Placental pericyte (primary cell): ENCODE measurements at places on chromosomes 6 and 20. TPM values are rescaled to one million over a fixed set of nuclear protein-coding genes. Genes with fewer than 3 reads are reported as not detected.

Gene SPATS1
- total RNA-seq: 0.14 TPM in 1 of 2 replicates, not detected in the other

Gene CD83
- total RNA-seq: 0.22 and 0.43 TPM in 2 replicates

Gene PERP
- 10.7 and 18.6 TPM in 2 replicates for total RNA-seq

Gene DHX16
- total RNA-seq: 36.5 and 48.4 TPM in 2 replicates

Gene CALHM4
- 0.14 TPM in 1 of 2 replicates, not detected in the other for total RNA-seq

Gene OVOL2
- not detected in 2 replicates for total RNA-seq

Gene BPIFB4
- not detected in 2 replicates for total RNA-seq

Gene CEP250
- total RNA-seq: 20.8 and 21.5 TPM in 2 replicates

Gene ASIP
- not detected in 2 replicates for total RNA-seq

Gene FOXF2
- 3.1 and 4.6 TPM in 2 replicates for total RNA-seq

Gene ETV7
- 0.29 and 0.88 TPM in 2 replicates for total RNA-seq

Gene TXNDC5
- 408 and 700 TPM in 2 replicates for total RNA-seq

Gene COL21A1
- total RNA-seq: 0.14 and 0.88 TPM in 2 replicates

Gene GPSM3
- total RNA-seq: 5.5 and 10.9 TPM in 2 replicates

Gene TSBP1
- total RNA-seq: not detected in 2 replicates

Gene TTLL9
- total RNA-seq: 0.14 TPM in 1 of 2 replicates, not detected in the other

Gene TP53TG5
- not detected in 2 replicates for total RNA-seq

Gene COL20A1
- total RNA-seq: not detected in 2 replicates

Gene AGER
- 0.29 and 0.66 TPM in 2 replicates for total RNA-seq

Gene FAM120B
- total RNA-seq: 13.8 and 21.6 TPM in 2 replicates

Gene SNAP91
- total RNA-seq: under 0.01 TPM in 1 of 2 replicates, not detected in the other

Gene IRF4
- not detected in 2 replicates for total RNA-seq

Gene EHMT2
- total RNA-seq: 35.0 and 51.1 TPM in 2 replicates

Gene PPP1R3G
- 0.66 and 1.0 TPM in 2 replicates for total RNA-seq

Gene SIRPD
- not detected in 2 replicates for total RNA-seq

Gene NOX3
- under 0.01 TPM in 1 of 2 replicates, not detected in the other for total RNA-seq

Gene TRIM26
- 25.6 and 36.9 TPM in 2 replicates for total RNA-seq

Gene ZSCAN16
- 1.7 and 2.2 TPM in 2 replicates for total RNA-seq

Gene ABHD12
- total RNA-seq: 32.8 and 47.2 TPM in 2 replicates

Gene AK9
- 2.0 and 5.0 TPM in 2 replicates for total RNA-seq

Gene RBM24
- 0.88 and 9.3 TPM in 2 replicates for total RNA-seq

Gene DNAH8
- 1.5 and 2.4 TPM in 2 replicates for total RNA-seq

Gene ABT1
- 14.9 and 24.5 TPM in 2 replicates for total RNA-seq
